ENCODE measurements at places on chromosomes 5 and 9.

GRCh38 chr5:8340261-8340660 lies 471.3 kb downstream of the MTRR start:
- no peak for DNase-seq

DNA sequence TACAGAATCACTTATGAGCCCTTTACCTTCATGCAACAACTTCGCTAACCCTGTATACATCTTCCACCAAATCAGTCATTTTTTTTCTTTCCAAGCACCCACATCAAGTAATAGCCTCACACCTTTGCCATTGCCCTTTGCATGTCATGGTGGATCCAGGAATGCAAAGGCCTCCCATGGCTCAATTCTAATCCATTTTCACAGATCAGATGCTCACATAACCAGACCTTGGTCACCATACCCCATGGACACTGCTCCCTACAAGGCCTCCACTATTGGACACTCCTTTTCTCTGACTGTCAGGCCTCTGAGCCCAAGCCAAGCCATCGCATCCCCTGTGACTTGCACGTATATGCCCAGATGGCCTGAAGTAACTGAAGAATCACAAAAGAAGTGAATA lies 179.5 kb downstream of the RASEF start:
- DNase-seq: no peak

DNA sequence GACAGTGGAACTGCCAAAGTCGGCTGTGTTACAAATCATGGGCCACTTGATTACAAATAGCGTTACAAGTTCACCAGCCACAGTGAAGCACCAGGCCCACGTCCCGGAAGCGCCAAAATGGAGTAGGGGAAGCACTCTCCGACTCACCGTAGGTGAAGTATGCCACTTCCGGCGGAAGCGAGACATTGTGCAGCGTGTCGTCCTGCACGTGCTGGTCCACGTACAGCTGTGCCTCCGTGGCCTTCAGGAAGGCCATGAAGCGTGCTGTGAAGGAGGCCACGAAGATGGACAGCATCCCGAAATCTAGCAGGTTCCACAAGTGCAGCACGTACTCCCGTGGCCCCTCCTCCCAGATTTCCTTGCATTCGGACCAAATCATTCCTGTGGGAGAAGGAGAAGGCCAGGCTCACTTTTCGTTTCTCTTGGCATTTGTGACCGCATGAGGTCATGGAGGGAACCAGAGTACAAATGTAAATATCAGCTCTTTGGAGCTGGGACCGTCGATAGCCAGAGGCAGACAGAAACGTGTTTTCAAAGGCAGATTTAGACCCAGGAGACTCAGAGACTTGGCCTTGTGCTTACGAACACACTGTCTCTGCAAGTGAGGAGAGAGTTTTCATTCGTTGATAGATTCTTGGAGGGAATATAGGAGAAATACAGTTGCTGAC lies 58.7 kb upstream of the SMIM32 start:
- DNase-seq: no peak

GRCh38 chr9:87067426-87067825 lies 120.1 kb upstream of the GAS1 start:
- no peak for DNase-seq

DNA sequence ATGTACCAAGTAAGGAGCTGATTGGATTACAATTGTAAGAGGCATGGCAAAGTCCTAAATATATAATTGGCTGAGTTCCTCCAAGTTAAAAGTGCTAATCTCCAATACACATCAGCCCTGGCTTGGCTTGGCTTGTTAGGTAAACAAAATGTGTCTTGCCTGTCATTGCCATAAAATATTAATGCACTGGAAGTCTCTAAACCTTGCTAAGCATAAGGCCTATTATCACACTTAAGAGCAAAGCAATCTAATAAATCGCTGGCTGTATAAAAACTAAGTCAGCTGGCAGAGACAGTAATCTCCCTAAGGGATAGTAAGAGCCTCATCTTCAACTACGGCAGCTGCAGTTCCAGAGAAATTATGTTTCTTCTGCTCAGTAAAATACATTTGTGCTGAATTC lies 418.6 kb upstream of the GRAMD2B start:
- DNase-seq: no peak

GRCh38 chr9:113638897-113639296 lies 175.4 kb downstream of the RGS3 start:
- no peak for DNase-seq

GRCh38 chr9:128917151-128917849 lies 3.5 kb upstream of the PHYHD1 start:
- DNase-seq: no peak

DNA sequence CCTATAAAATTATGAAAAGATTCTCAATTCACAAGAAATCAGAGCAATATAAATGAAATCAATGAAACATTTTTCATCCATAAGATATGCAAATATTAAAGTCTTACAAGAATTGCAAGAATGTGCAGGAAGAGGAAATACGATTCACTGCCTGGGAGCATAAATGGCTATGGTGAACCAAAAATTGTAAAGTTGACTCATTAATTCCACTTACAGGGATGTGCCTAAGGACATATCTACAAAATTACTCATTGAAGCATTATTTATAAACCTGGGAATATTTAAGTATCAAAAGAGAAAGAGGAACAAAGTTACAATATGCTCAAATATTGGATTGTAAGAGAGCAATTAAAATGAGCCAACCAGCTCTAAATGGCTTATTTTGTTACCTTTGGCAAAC lies 6.9 kb upstream of the NIPSNAP3A start:
- no peak for DNase-seq

- DNase-seq: no peak
These were observed 15.3 kb upstream of the TRPM3 start for GRCh38 chr9:71136696-71137095.

Data from hematopoietic multipotent progenitor cell treated with erythropoietin and hydrocortisone succinate and interleukin-3 and kit ligand, for 8 days (in vitro differentiated cells).